Activated CD4-positive, alpha-beta T cell treated with anti-CD3 and anti-CD28 coated beads, Interleukin-2, amount 50 U/mL, for 24 hours (primary cell): ENCODE measurements at places on chromosomes 4 and X.

- no peak for DNase-seq
Observed at GRCh38 chr4:123524958-123525628, 128.5 kb downstream of the SPRY1 start.

GRCh38 chr4:154743683-154744340 is at the start of gene LRAT:
Gene LRAT (plus strand): TSS chr4:154744000. CDS start chr4:154744327, 327 bp downstream.
- DNase-seq = no peak

DNA sequence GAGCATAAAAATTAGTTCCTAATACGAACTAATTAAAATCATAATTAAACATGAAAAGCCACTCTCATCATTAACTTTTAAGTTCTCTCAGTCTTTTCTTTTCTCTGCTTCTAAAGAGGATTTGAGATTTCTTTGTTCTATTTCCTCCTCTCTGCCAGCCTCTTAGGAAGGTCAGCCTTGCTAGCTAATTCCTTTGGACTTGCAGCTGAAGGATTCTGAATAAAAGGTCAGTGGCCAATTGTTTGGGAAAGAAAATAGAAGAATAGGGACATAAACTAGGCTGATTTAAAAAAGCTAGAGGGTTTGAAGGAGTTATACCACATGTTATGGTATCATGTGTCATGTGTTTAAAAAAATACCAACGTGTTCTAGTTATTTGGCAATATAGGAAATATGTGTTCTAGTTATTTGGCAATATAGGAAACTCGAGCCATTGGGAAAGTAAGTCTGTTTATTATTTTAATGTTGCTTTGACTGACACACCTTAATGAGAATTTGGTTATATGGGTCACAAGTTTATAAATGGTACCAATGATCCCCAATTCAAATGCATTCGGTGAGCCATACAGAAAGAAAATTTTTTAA is 1668.7 kb upstream of the PCDH7 start:
- no peak for DNase-seq

- peak; percentile 71 for DNase-seq
Observed at GRCh38 chr4:120049732-120050494, 16.7 kb downstream of the MAD2L1 start.

GRCh38 chr4:107999932-108000539 is 10.3 kb downstream of the HADH start:
- DNase-seq = no peak

GRCh38 chrX:63581906-63582305 is 203.1 kb downstream of the ARHGEF9 start:
- no peak for DNase-seq

DNA sequence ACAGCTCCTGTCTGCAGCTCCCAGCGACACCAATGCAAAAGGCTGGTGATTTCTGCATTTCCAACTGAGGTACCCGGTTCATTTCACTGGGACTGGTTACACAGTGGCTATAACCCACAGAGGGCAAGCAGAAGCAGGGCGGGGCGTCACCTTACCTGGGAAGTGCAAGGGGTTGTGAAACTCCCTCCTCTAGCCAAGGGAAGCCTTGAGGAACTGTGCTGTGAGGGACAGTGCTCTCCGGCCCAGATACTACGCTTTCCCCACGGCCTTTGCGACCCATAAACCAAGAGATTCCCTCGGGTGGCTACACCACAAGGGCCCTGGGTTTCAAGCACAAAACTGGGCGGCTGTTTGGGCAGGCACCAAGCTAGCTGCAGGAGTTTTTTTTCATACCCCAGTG is 218.9 kb downstream of the PPP3CA start:
- no peak for DNase-seq

DNA sequence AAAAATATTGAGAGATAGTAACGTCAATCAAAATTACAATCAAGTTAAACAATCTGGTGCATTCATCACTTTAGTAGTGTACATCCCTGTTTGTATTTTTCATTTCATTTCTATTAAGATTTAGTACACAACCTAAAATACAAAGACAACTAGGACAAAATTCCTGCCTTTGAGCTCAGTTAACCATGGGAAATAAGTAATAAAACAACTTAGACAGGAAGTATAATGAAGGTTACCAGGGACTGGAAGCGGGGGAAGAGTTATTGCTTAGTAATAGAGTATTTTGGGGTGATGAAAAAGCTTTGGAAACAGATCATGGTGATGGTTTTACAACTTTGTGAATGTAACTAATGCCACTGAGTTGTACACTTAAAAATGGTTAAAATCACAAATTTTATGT is 25.6 kb upstream of the ATXN3L start:
- DNase-seq = no peak

GRCh38 chr4:761739-762138 is 56.1 kb downstream of the PCGF3 start:
- DNase-seq = no peak
